Right renal pelvis (tissue), 4 donors: ENCODE measurements at places on chromosomes 5 and 9. TPM values are rescaled to one million over a fixed set of nuclear protein-coding genes. Genes with fewer than 3 reads are reported as not detected.

- no peak for DNase-seq
Observed at GRCh38 chr5:40480392-40480791, 199.3 kb upstream of the PTGER4 start.

PDE6A gene
- polyA plus RNA-seq: 0.11 TPM

DNA sequence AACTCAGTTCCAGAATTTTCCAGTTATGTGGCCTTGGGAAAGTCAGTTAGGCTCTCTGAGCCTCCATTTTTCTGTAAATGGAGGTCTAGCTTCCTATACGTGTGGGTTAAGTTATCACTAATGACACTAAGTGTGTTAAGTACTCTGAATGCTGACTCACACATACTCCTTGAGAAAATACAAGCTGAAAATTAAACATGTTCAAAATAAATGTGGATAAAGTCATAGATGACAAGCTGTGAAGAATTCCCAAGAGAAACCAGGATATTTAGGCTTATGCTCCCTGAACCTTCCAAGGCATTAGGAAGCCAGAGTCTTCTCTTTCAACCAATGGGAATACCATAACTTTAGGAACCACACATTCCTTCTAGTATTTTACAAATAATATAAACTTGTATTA, 58.1 kb downstream of the ABCA1 start:
- DNase-seq: no peak

PCDHB7 gene
- polyA plus RNA-seq: 4.9 TPM

LCN2 gene
- polyA plus RNA-seq: 1.9 TPM

- no peak for DNase-seq
Observed at GRCh38 chr5:150298701-150299451, 3.8 kb downstream of the ARSI start.

- no peak for DNase-seq
Observed at GRCh38 chr9:14511452-14511851, 181.8 kb downstream of the ZDHHC21 start.

- DNase-seq: no peak
Observed at GRCh38 chr5:1552521-1553255, 28.9 kb upstream of the LPCAT1 start.

GRCh38 chr9:128393145-128393775, 22.1 kb downstream of the URM1 start:
- DNase-seq: no peak

IFNA21 gene
- not detected for polyA plus RNA-seq

PAX5 gene
- polyA plus RNA-seq: 0.17 TPM

DNA sequence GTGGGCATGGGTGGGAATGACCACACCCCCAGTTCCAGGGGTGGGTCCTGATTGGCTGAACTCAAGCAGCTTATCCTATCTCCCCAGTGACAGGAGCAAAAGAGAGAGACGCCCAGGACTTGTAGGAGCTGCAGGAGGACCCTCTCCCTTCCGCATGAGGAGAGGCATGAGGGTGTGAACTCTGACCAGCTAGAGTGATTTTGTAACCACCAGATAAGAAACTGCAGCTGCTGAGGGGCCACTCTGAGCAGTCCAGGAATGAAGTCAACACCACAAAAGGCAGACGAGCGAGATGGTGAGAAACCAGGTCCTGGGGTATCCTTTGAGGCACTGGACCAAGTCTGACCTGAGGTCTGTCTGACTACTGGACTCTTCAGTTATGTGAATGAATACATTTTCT, 521.9 kb downstream of the BNC2 start:
- no peak for DNase-seq

- no peak for DNase-seq
Observed at GRCh38 chr9:87071473-87071872, 124.2 kb upstream of the GAS1 start.

HTR4 gene
- polyA plus RNA-seq: not detected

- no peak for DNase-seq
Observed at GRCh38 chr5:13601112-13601511, 343.4 kb downstream of the DNAH5 start.

DNA sequence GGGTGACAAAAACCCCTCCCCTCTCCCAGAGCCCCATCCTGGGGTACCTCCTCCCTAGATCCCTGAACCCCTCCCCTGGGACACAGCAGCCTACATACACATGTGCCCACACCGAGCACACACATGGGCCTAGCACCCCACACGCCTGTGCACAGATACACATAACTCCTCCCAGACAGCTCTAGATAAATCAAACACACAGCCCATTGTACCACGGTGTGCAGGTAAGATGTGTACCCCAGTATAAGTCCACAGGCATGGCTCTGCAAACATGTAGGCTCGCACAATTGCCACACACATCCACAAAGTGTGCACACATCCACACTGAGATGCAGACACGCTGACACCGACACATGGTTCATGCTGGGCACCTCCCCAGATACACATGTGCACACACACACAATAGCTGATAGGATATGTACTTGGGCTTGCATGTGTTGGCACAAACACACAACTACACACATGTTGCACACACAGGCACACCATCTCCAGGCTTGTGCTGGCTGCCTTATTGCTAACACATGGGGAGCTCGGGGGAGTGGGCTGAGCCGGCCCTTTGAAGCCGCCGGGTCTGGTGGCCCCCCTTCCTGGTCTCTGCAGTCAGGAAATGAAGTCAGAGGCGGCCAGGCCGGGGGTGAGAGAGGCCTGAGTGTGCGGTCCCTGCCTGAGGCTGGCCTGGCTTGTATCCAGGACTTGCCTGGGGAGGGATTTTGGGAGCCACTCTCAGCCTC, 30.2 kb downstream of the GOLGA2 start:
- no peak for DNase-seq

GRCh38 chr5:173103411-173103810, 40.9 kb upstream of the BNIP1 start:
- DNase-seq: no peak

SH3RF2 gene
- polyA plus RNA-seq: 5.2 TPM
